Activated CD4-positive, alpha-beta T cell treated with anti-CD3 and anti-CD28 coated beads, Interleukin-2, amount 50 U/mL, for 24 hours (primary cell): ENCODE measurements at places on chromosomes 3 and 15.

- DNase-seq, result no peak
Measured at GRCh38 chr3:171718493-171719185, 91.6 kb downstream of the PLD1 start.

- no peak for DNase-seq
Measured at GRCh38 chr3:33001889-33002288, 50.4 kb downstream of the CCR4 start.

GRCh38 chr15:22253676-22254408, 173.5 kb downstream of the OR4M2 start:
- no peak for DNase-seq

GRCh38 chr3:35448121-35448520, 191.2 kb upstream of the ARPP21 start:
- no peak for DNase-seq

DNA sequence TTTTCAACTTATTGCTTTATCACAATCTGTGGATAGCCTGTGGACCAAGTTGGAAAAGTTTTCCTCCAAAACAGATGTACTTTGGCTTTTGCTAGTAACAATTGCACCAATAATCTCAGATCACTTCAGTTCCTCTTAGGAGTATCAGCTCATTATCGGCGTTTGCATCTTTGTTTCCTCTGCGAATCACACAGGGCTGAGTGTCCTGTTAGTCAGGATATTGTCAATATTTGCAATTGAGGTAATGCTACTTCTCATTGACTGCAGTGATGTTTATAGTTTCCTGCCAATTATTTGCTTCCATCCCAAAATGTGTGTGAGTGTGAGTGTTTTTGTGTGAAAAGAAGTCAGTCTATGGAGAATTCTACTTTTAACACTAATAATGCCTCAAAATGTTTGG, 545.0 kb downstream of the SI start:
- DNase-seq, result no peak

- no peak for DNase-seq
Measured at GRCh38 chr3:64105816-64106215, 82.5 kb upstream of the PSMD6 start.

- no peak for DNase-seq
Measured at GRCh38 chr3:140752499-140752898, 74.6 kb downstream of the TRIM42 start.

DNA sequence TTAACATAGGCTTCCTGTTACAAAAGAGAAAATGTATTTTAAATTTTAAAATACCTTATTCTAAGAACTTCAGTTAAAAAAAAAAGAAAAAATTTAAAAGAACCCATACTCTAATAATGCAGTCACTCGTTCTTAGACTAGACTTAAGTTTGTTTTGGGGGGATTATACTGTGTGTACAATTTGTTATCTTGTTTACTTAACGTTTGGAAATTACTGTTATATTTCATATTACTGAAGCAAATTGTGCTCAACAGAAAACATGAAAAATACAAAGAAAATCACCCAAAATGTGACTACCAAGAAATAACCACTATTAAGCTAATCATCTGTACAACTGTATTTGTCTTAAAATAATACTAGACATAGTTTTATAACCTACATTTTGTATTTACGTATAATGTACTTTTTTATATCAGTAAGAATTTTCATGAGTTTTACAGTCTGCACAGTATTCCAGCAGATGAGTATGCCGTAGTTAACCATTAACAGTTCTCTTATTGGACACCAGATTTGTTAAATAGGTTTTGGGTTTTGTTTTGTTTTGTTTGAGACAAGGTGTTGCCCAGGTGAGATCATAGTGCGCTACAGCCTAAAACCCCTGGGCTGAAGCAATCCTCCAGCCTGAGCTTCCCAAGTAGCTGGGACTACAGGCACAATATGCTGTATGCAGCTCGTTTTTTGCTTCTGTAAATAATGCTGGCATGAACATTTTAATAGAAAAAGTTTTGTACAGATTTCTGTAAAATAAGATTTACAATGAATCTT, 88.8 kb upstream of the CHD2 start:
- DNase-seq, result no peak

DNA sequence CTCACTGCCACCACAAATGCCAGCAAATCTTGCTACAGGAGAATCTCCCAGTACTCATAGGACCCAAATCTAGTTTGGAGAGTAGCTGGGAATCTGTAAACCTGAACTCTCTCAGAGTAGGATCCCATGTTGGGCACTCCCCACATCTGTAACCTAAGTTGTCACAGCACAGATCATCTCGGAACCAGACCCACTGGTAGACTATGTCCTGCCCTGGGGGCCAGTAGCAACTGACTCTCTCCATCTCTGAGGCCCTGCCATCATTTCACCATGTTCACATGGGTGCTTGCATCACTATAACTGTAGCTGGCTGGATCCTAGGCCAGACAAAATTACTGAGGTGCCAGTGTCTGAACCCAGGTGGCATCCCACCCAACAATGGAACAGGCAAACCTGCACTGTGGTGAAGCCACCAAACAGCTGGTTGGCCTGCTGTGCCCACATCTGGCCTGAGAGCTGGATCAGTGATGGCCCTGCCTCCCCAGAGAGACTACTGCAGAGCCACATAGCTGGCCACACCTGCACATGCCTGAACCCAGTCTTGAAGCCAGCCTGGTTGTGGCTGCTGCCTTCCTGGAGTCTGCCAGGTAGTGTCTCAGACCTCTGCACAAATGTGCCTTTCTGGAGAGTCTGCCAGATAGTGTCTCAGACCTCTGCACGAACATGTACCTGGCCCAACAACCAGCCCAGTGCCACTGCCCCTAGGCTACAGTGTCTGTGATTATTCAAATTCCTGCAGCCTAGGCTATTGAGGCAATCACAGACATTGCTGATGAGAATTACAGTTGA, 82.0 kb downstream of the ISL2 start:
- DNase-seq, result no peak

DNA sequence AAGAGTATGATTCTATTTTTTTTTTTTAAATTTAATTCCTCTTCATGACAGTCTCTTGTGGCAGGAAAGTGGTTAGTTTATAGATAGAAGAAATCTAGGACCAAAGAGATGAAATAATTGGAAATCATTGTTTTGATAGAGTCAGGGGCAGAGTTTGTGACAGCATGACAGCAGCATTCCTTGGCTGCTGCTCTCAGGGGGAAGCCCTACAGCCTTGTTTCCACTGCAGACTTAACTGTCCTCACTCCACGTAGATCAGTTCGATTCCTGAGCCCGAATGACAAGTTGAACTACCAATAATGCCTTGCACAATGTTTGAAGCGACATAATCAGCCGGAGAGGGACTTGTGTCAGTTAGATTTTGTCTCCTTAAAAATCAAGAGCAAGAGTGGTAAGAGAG, 189.0 kb upstream of the ICE2 start:
- DNase-seq, result no peak

- no peak for DNase-seq
Measured at GRCh38 chr3:171373711-171374110, 86.5 kb downstream of the TNIK start.

GRCh38 chr15:45165536-45165935, 22.2 kb downstream of the SHF start:
- DNase-seq, result no peak

DNA sequence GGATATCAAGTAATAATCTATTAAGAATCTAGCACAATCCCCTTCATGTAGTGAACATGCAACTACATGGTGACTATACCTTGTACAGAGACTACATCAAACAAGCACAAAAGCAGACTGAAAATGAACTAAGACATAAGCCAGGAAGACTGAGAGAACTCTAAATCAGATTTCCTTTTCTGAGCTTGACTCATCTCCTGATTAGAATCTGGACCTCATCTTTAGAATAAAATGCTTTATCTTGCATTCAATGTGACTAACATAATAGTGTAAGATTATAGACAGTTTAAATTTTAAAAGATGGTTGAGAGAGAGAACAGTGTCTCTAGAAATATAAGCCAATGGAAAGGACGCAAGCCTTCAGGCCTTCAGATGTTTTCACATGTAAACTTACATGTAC, 17.5 kb upstream of the PKM start:
- no peak for DNase-seq

- DNase-seq, result no peak
Measured at GRCh38 chr3:138059261-138059660, 49.3 kb downstream of the CLDN18 start.

DNA sequence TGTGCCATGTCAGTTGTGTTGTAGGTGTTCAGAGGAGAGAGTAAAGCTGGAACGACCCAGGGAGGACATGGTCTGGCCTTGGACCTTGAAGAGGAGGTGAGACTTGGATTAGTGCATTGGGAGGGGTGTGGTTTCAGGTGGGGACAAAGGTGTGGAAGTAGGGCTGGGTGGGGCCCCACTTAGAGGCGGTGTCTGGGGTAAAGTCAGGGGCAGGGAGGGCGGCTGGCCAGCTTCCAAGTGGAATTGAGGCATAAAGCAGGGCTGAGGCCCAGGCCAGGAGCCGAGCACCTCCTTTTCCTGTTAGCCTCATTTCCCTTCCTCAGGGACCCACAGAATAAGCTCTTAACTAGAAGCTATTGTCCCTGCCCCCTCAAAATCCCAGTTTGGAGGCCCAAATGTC, 36.2 kb upstream of the FLNB start:
- no peak for DNase-seq

DNA sequence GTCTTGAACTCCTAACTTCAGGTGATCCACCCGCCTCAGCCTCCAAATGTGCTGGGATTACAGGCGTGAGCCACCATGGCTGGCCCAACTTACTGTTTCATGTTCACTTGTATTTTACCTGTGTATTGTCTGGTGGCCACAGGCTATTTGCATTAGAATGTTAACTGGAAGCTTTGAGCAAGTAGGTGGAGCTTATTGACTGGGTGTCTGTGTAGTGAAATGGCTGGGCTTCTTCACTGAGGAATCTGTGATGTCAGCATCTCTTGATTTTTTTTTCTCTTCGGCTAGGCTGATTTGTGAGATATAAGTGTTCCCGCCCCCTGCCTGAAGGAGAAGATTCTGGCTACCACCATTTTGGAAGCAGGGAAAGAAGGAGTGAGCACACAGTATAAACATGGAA, 237.8 kb upstream of the PEX5L start:
- DNase-seq, result no peak

DNA sequence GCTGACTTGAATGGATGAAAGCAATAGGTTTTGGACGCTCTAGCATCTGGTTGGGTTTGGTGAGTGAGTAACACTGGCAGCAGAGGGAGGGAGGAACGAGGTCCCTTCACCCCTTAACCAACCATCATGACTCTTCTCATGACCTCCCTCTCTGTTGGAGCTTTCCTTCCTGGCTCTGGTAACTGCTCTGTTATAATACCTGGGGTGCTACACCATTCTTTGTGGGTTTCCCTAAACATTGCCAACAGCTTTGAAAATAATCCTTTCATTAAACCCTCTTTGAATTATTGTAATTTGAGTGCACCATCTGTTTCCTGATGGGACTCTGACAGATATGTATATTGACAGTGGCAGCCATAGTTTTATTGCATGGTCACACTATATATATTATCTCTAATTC, 146.2 kb upstream of the PTPRG start:
- DNase-seq, result no peak

- DNase-seq, result no peak
Measured at GRCh38 chr3:68972358-68972979, 40.1 kb upstream of the TAFA4 start.

DNA sequence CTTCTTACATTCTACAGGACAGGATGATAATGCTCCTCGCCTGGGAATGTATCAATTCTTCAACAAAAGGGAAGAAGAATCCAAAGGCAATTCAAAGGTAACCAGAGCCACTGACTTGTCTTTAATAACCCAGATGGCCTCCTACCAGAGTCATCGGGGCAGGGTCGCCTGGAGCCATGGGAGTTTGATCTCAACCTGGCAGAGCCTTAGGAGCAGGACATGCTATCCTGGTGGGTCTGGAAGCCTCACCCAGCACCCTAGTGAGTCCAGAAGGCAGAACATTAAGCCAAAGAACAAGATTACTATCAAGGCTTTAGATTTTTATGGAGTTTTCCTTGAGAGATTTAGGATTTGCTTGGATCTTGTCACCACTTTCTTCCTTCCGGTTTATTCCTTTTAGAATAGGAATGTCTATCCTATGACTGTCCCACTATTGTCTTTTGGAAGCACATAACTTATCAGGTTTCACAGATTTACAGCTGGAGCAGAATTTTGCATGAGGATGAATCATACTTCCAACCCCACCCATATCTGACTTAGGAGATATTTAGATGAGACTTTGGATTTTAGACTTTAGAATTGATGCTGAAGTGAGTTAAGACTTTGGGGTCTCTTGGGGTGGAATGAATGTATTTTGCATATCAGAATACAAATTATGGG, 330.3 kb upstream of the GOLIM4 start:
- no peak for DNase-seq

- DNase-seq, result no peak
Measured at GRCh38 chr15:37698679-37699078, 235.8 kb upstream of the TMCO5A start.
